Activated T-cell treated with anti-CD3 and anti-CD28 coated beads, Interleukin-2, amount 50 U/mL, for 24 hours (primary cell): ENCODE measurements at places on chromosomes 12 and 14.

- DNase-seq: peak; percentile 68
These were observed 237.6 kb downstream of the SLC41A2 start for GRCh38 chr12:104720339-104721038.

DNA sequence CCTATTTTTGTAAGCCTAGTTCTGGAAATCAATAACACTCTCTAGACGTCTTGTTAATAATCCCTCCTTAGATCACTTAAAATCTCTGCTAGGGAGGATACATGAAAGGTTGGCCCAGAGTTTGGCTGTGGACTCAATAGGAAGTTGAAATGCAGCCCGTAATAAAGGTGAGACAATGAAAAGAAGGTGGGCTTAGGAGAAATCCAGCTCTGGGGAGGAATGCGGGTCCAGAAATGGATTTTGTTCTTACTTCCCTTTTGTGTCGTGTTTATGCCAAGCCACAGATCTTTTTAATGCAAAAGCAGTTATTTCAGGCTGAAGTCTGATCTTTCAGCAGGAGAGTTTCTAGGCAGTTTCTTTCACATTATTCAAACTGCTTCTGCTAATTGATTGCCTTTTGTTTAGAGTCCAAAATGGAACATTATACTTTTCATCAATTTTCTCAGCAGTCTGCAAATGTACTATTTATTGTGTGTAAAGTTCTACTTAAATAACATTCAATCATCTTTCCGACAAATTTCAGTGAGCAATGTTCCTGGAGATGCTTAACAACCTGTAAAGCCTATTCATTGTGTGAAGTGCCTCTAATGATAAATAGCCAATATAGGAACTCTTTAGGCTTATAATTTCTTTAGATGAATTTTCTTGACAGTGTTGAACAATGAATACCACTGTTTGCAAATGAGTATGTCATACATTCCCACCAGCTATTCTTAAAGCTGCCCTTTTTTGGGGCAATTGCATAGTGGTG lies 252.9 kb upstream of the KRR1 start:
- DNase-seq: no peak

DNA sequence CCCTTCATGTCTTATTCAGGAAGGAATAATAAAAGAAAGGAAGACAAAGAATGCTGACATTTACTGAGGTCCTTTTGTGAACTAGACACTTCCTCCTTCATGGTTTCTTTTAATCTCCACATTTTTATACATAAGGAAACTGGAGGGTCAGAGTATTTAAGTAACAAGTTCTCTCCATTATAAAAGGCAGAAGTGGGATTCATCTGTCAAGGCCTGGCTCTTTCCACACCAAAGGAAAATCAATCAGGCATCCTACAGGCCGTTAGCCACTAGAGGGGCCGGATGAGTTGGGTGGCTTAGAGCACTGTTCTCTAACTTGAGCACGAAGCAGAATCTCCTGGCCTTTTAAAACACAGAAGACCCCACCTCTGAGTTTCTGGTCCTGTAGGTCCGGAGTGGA lies 36.8 kb upstream of the NINJ2 start:
- DNase-seq: no peak

DNA sequence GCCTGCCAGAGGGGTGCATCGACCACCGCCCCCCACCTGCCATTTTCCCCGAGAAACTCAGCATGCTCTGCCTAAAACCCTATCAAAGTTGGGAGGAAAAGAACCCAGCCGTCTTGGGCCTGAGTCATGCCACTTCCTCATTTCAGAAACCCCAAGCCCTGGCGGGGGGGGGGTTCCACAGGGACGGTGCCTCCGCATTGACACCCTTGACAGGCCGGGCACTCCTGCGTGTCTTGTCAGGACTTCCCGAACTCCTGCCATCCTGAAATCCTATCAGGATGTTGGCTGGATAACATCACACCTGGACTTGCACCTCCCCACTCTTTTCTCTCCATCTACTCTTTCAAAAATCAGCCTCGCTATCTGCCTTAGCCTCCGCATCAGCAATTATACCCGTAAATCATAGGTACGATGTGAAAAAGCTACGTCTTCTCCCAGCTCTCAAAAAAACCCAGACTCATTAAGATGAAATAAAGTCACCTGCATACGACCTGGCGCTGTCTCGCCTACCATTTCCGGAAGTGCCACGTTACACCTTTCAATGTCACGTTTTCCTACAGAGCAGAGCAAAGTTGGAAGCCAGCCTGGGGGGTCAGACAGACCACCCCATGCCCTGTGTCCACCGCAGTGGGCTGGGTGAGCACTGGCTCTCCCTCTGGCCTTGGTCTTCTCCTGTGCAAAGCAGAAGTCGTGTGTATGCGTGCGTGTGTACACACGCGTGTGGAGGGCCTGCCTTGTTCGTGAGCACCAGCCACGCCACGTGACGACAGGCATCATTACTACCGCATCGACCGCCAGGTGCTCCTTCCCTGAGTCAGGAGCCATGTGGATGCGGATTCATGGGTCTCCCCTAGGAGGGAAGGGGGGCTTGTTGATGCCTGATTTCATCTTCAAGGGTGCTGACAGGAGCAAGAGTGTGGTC lies 96.7 kb downstream of the RFLNA start:
- peak; percentile 70 for DNase-seq

GRCh38 chr12:27324530-27324929 lies 8.1 kb upstream of the BMAL2 start:
- no peak for DNase-seq

DNA sequence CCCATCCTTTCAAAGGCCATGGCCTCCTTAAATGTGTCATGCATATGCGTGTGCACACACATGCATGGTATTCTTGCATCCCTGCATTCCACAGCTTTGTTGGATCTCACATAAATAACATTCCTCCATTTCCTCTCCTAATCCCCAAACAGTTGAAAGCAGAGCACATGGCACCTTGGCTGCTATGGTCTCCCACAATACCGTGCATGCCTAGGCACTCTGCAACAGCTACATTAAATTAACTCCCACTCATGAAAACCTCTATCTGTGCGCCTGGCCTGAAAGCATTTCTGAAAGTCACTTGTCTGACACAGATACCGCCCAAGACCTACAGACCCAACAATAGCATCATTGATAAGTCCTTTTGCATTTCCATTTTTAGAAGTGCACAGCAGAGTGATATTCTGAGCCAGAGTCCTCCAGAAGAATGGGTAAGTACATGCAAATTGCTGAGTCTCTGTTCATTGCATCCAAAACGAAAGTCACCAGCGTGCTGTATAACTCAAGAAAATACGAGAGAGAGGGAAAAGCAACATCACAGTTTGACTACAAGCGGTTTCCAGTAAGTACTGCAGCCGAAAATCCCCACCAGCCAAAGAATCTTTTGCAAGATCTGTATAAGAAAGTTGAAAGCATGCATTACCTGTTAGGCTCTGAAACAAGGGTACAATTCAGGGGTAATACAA lies 436 bp downstream of the ASB2 start:
- no peak for DNase-seq

DNA sequence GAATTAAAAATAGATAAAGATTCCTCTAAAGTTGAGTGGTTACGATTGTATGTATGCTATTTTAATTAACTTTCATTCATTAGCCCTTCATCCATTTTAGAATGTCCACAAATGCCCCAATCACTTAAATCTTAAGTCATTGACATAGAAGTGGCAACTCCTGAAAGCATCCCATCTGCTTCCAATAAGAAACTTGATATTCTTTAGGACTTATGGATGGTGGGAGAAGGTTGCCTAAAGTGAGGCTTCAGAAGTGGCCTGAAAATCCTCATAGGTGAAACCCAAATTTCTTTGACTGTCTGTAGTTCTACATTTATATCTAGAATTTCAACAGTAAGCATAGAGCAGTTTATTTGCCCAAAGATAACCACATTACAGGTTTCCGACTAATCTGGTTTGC lies 161.7 kb upstream of the HMGA2 start:
- no peak for DNase-seq

DNA sequence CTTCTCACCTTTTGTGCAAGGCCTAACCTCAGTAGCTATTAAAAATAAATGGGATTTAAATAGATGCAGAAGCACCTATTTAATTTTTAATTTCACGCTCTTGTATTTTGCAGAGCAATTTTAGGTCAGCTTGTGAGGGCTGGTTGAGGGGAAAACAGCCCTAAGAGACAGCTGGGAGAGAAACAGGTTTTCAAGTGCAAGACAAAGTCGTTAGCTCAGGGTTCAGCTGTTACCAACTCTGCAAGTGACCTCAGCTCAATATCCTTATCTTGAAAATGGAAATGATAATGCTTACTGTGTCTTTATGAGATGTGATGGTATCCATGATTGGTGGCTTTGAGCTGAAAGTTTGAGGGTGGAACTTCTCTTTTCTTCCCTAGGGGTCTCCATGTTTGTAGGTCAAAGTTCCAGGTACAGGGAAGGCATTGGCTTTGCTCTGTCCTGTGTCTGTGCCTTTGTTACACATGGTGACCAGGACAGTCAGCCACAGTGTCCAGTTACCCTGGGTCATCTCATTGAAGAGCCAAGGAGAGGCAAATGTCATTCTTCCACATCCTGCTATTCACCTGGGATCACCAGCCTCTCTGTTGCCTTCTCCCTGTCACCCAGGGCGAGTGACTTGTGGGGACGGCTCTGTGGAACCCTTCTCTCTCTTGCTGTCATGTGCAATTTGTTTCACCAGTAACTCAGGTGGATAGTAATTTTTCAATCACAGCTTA lies 100.3 kb downstream of the SAMD4A start:
- no peak for DNase-seq

- no peak for DNase-seq
These were observed 14.5 kb downstream of the IAPP start for GRCh38 chr12:21387174-21387573.

DNA sequence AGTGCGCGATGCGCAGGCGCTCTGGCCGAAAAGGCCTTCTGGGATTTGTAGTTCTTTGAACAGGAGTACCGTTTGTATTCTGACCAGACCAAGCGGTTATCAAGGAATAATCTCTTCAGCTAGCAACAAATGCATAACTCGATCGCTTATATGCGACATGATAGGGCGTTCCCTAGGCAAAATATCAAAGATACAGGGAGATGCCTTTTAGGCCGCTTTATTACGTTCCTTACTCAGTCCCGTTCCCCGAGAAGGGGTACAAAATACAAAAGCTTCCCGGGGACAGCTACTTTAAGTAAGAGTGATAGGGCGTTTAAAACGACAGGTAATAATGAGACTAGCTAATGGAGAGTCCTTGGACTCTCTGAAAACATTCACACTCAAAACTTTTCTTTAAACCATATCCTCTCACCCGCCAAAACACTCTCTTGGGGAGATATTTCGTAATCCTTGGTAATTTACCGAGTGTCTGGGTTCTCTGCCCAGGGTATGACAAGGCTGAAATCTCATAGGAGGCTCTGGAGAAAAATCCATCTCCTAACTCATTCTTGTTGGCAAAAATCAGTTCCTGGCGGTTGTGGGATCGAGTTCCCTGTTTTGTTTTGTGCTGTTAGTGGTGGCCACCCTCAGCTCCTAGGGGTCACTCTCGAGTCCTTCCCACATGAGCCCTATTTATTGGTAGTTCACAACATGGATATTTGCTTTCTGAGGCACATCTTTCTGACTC lies 412 bp upstream of the SNW1 start:
- DNase-seq: peak; percentile 89

GRCh38 chr14:50045039-50045711 lies 71.2 kb downstream of the VCPKMT start:
- peak; percentile 75 for DNase-seq

GRCh38 chr12:34297126-34297789 lies 275.0 kb downstream of the ALG10 start:
- DNase-seq: no peak

DNA sequence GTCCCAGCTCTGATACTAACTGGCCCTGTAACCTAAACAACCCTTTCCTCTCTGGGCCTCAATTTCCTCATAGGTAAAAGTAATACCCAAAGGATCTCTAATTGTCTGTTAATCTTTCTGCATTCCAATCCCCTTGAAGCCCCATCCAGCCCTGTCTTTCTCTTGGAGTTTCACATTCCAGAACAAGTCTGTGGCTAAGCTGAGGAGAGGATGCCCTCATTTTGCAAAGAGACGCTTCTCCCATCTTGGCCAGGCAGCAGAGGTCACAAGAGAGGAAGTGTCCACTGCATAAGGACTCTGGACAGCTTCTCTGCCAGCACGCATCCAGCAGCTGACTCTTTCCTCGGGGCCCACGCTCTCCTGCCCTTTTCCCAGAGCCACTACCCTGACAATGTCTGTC lies 263.4 kb upstream of the FKBP4 start:
- DNase-seq: no peak
